ENCODE measurements at places on chromosomes 4 and X.

- DNase-seq: no peak
These were observed 46.3 kb downstream of the SPANXD start for GRCh38 chrX:141652286-141652685.

DNA sequence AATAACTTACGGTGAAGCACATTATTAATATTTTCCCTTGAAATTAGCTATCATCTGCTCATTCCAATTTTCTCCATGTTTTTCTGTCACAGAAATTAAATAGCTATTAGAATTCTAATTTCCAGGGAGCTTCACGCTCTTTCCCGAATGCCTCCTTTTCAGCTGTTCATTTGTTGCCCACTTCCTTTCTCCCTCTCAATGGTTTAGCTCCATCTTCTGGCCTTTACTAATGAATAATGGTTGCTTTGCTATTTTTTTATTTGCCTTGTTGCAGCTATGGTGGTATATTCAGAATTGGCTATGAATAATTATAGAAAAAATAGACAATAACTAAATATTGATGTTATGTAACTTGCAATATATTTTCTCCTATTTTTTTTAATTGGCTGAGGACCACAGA is 70.5 kb downstream of the GRIA2 start:
- no peak for DNase-seq

DNA sequence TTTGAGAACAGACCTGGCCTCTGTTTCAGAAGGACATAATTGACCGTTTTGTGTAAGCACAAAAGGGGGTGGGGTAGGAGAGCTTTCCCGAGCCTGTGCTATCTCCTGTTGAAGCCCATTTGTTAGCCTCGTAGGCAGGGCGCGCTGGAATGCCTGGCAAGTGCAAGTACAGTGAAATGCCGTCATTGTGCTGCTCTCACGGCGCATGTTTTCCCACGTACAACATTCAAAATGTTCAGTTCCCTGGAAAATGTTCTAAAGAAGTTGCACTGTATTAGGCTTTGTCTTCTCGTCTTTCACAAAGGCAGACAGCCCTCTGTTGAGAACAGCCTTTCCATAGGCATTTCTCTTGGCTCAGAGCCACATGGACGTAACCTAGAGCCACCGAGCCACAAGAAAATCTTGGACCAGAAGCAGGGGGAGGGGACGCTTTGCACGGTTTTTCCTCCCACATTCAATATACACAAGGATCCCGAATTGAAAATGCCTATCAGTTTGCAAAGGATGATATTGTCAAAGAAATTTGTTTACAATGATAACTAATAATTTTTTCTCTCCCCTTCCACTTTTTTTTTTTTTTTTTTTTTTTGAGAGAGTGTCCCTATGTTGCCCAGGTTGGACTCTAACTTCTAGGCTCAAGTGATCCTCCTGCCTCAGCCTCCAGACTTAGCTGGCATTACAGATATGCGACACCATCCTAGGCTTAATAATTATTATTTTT is 54.6 kb upstream of the RAPGEF2 start:
- no peak for DNase-seq

GRCh38 chr4:69727426-69727825 is 33.0 kb downstream of the SULT1B1 start:
- no peak for DNase-seq

DNA sequence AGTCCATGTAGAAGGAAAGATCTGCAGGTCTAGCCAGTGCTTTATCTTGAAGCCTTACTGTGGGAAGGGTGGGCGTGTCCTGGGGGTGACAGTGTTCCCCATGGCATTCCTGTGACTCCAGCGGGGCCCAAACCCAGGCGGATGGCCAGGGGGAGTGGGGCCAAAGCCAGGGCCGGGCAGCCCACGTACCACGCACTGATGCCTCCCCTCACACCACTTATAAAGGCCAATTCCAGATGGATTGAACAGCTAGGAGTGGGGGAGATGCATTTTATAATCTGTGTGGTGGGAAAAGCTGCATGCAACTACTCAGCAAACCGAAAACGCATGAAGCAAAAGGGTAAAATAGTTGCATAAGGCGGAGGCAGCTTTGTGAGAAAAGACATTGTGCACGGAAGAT is 36.4 kb downstream of the NELFA start:
- DNase-seq: no peak

- no peak for DNase-seq
These were observed 35.2 kb downstream of the ARHGEF6 start for GRCh38 chrX:136745215-136746173.

DNA sequence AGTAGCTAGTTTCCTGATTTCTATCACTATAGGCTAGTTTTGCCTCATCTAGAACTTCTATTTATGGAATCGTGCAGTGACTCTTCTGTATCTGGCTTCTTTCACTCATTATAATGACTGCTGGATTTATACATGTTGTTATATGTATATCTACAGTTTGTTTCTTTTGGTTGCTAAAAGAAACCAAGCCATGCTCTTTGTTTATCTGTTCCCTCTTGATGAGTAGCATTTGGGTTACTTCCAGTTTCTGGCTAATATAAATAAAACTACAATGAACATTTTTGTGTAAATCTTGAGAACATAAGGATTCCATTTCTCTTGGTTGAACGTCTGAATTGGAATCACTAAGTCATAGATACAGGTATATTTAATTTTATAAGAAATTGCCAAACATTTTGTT is 73.9 kb downstream of the ARHGAP24 start:
- no peak for DNase-seq

DNA sequence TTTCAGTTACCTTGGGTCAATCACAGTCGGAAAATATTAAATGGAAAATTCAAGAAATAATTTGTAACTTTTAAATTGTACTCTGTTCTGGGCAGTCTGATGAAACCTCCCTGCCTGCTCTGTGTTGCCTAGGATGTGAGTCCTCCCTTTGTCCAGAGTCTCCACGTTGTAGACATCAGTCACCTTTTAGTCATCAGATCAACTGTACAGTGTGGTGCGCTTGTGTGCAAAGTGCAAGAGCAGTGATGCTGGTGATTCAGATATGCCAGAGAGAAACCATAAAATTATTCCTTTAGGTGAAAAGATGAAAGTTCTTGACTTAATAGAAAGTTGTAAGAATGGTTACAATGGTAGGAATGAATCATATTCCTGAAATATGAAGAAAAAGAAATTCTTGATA is 1.4 kb downstream of the SPATA4 start:
- DNase-seq: no peak

- DNase-seq: no peak
These were observed 5.1 kb downstream of the ANXA3 start for GRCh38 chr4:78556665-78557064.

DNA sequence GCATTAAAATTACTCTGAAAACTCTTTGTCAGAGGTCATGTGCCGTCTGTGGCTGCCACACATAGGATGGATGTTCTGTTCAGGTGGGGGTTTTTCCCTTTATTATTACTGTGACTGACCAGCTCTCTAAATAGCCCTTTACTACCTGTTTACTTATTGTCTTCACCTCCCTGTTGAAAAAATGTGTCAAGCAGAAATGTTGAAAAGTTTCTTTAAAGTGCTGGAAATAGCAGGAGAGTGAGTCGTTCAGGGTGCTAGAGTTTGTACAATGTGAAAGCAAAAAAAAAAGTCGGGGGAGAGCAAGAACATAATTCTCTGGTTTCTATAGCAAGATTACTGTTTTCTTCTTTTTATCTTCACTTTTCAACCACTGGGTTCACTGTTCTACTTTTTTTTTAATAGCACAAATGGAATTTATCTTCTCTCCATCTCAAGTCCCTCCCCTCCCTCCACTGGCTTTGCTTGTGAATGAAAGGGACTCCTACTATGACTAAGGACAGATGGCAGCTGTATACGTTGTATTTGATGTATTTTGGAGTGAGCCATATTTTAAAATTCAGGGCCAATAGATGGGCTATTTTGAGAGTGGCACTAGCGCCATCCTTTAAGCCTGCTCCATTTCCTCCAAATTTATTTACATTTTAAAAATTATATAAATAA is 33.3 kb downstream of the ARX start:
- no peak for DNase-seq

- no peak for DNase-seq
These were observed 262.5 kb upstream of the HS3ST1 start for GRCh38 chr4:11691236-11691635.

GRCh38 chrX:80216086-80216485 is 201.5 kb downstream of the TBX22 start:
- no peak for DNase-seq

GRCh38 chr4:122716825-122717448 is 15.6 kb upstream of the BBS12 start:
- peak; percentile 74 for DNase-seq

GRCh38 chr4:151114338-151114737 is 14.9 kb downstream of the RPS3A start:
- DNase-seq: no peak

DNA sequence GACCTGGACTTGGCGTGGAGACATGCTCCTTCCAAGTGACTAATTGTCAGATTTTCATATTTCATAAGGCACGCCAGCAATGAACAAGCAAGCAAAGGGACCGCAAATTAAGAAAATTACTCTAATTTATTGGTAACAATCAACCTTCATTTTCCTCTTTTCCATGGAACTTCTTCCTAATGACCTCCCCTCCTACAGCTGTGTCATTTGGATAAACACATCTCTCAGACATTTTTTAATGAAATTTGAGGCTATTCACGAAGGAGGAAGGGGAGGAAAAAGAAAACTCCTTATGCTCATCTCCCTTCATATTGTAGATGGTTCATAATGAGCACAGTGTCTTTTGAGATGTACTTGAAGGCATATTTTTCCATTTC is 38.6 kb upstream of the TLR3 start:
- DNase-seq: no peak

- no peak for DNase-seq
These were observed 47.3 kb downstream of the RBM47 start for GRCh38 chr4:40582413-40582812.

DNA sequence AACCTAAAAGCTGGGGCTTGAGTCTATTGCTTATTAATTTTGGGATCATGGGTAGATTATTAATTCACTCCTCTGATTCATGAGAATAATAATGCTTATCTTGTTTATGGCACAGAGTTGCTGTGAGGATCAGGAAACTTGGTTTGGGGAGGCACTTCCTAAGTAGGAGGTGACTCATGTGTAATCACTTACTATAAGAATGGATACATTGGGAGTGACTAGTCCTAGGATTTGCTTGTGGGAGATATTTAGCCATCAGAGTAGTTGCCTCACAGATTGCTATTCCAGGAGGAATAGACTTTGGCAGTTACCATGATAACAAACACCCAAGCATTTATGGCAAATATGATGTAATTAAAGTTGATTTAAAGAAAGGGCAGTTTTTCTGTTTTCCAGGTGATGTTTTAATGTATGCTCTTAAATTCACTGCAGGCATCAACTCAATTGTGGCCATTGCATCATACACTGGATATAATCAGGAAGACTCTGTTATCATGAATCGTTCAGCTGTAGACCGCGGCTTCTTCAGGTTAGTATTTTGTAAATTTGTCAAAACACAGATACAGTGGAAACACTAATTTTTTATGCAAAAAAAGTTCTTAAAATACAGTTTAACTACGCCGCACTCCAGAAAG is 41.9 kb downstream of the POLR2B start:
- no peak for DNase-seq

- DNase-seq: no peak
These were observed 352.9 kb downstream of the RAPGEF2 start for GRCh38 chr4:159455675-159456237.

GRCh38 chrX:15864629-15865028 is 10.0 kb upstream of the AP1S2 start:
- no peak for DNase-seq

- DNase-seq: no peak
These were observed 30.4 kb downstream of the KIT start for GRCh38 chr4:54687887-54688841.

DNA sequence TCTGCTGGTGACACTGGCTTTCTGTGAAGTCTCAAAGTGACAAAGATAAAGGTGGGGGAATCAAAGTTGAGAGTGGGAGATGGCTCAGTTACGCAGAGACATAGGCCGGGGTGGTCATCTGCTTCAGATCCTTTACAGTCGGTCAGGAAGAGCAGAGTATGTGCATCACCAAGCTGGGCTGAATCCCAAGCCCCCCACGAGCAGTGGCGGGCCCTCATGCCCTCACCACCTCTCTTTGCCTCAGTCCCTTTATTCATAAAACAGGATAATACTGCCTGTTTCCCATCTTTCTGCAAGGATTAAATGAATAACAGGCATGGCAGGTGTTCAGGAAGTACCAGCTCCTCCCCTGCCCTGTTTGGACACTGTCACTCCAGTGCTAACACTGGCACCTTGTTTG is 135.6 kb downstream of the EVC2 start:
- DNase-seq: no peak

GRCh38 chr4:83932750-83933391 is 397.0 kb downstream of the GPAT3 start:
- DNase-seq: no peak

DNA sequence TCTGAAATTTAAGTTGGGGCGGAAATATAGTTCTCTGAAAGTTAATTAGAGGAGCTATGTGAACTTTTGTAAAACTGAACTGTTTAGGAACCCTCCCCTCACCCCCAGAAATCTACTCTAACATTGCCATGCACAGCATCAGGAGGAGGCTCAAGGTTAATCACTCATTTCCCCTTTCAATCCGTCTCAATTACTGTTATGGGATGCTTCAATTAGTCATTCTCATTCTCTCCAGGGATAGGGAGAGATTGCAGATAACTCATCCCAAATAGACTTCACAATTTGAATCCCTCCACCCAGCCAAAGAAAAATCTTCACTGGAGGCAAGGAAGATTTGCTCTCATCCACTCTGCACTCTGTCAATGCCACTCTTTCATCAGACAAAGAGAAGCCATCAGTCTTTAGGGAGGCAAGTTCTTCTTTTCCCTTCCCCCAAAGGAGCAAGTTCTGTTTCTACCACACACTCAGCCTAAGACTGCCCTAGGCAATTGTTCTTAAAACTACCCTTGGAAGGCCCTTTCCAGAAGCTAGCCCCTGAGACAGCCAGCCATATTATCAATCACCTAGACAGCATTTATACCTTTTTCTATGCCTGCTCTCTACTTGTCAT is 140.4 kb downstream of the SLC10A7 start:
- DNase-seq: no peak

DNA sequence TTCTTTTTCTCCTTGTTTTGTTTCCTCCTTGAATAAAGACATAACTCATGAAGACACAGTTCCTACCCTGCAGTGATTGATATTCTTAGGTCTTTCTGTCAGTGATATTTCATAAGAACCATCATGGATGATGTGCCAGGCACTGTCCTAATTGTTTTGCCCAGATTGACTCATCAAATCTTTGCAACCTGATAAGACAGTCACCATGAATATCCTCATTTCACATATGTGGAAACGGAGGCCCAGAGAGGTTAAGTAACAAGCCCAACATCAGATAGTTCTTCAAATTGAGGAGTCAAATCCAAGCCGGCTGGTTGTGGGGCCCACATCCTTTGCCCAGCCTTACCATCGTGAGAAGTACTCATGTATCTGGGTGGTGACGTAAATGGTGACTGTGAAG is 69.9 kb downstream of the SEL1L3 start:
- DNase-seq: no peak

DNA sequence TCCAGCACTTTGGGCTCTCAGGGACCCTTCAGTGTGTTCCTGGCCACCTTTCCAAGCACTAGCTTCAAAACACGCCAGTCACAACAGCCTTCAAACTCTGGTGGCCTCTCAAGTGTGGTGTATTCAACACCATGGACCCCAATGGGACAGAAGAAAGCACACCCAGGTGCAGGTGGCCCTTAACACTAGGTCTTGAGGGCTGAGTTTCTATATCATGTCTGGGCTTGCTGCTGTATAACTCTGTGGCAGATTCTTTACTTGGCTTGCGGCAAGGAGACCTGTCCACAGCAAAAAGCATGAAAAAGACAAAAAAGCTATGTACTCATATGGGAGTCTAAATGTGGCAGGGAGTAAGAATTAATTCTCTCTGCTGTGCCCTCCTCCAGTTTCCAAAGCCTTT is 23.1 kb downstream of the MSL3 start:
- DNase-seq: no peak

Data from CD4-positive, alpha-beta T cell treated with Interferon alpha-2 for 1 hour (primary cell).